Substantia nigra (tissue), 51 donors: ENCODE measurements at places on chromosomes 1 and 21.

DNA sequence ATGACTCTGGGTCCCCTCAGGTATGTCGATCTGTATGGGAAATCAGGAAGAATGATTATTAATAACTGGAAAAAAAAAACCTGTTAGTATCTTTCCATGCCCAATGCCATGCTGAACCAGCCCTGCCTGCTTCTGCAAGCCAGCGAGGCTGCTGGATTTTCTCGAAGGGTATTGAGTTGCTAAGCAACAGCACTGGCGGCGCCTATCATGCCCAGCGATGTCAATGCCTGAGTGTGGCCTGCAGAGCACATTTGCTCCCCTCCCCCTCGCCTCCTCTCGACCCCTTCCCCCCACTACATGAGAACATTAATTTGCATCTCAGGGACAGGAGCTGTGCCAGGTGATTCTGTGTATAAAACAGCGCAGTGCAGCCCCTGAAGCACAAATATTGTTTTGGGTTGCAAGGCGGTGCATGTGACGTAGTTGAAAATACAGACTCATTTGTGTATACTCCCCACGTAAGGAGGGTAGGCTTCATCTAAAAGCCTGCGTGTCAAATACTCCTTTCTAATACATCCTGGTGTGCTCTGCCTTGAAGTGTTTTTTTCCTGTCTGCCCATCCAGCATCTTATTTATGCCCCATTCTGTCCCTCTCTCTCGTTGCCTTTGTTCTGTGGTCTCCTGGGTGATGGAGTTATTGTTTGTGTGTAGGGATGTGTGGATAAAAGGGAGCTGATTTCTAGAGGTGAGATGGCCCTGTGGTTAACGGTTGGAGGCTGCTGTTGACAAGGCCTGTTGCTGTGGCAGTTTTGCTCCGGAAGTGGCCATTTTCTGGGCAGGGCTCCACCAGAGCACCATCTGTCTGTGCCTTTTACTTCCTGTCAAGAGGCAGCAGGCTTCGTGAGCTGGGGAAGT lies 32.7 kb upstream of the ATP5PO start:
- DNase-seq, result peak; percentile 10

- DNase-seq, result no peak
Measured at GRCh38 chr1:229410692-229411433, 23.0 kb downstream of the ACTA1 start.

DNA sequence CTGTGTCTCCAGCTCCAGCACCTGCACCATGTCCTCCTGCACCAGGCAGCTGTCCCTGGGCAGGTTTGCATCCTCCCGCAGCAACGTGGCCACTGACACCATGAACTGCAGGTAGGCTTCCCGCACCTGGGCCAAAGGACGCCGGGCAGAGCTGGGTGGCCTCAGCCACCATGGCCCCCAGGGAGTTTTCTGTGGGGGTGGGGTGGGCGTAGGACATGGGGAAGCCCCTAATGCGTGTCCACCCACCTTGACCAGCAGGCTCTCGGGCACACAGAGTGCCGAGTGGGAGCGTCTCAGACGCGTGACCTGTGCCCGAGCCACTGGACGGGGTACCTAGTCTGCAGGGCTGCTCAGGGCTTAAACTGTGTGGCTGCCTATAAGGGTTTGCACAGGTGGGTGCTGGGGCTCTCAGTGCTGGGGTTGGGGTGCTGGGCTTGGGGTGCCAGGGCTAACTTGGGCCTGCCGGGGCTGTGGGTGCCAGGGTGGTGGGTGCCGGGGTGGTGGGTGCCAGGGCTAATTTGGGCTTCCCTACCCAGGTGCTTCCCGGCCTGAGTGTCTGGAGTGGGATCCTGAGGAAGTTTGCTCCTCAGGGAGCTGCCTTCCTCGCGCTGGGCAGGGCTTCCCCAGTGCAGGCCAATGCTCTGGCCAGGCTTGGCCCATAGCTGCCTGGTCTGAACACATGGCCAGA lies 17.7 kb downstream of the PRXL2B start:
- no peak for DNase-seq

DNA sequence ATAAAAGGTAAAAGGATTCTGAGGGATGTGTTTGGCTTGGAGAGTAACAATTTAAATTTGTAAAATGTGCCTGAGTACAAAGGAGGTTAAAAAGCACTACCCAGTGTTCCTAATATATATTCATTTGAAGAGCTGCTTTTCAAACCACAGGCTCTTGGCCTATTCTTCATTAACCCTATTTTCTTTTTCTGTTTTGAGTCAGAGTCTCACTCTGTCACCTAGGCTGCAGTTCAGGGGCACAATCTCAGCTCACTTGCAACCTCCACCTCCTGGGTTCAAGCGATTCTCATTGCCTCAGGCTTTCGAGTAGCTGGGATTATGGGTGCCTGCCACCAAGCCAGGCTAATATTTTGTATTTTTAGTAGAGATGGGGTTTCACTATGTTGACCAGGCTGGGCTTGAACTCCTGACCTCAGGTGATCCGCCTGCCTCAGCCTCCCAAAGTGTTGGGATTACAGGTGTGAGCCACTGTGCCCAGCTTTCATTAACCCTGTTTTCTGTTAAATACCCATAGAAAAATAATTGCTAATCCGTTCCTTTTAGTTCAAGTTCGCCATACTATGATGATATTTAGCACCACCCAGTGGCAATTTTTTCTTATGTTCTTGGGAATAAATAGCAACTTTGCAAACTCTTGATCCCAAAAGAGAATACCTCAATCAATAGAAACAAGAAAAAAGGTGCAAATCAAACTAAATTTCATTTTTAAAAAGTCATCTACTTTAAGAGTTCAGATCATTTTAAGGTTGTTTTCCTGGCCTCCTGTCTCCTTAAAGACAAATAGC lies 30.5 kb downstream of the ZBTB8OS start:
- no peak for DNase-seq

- no peak for DNase-seq
Measured at GRCh38 chr21:34609244-34609932, 5.5 kb downstream of the RCAN1 start.

- DNase-seq, result no peak
Measured at GRCh38 chr1:48681476-48682305, 95.0 kb downstream of the BEND5 start.

GRCh38 chr21:45050345-45050796 lies 24.0 kb upstream of the ADARB1 start:
- DNase-seq, result no peak

GRCh38 chr1:111274653-111275052 lies 16.0 kb upstream of the CHIA start:
- DNase-seq, result no peak

DNA sequence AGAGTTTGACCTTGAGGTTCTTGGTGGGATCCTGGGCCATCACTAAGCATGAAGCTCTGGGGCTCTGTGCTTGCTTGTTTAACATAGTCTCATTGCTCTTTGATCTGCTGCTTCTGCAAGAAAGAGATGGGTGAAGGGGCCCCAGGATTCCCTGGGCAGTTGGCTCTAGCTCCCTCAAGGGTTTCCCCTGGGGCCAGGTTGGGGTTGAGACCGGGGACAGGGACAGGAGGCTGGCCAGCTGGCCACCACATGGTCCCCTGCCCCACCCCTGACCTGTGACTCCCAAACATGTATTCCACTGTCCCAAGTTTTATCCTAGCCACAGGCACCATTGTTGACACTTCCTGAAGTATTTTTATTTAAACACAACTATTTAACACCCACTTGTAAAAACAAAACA lies 69.5 kb downstream of the FHAD1 start:
- no peak for DNase-seq

GRCh38 chr1:33908324-33908956 lies 44.6 kb downstream of the HMGB4 start:
- DNase-seq, result peak; percentile 8

DNA sequence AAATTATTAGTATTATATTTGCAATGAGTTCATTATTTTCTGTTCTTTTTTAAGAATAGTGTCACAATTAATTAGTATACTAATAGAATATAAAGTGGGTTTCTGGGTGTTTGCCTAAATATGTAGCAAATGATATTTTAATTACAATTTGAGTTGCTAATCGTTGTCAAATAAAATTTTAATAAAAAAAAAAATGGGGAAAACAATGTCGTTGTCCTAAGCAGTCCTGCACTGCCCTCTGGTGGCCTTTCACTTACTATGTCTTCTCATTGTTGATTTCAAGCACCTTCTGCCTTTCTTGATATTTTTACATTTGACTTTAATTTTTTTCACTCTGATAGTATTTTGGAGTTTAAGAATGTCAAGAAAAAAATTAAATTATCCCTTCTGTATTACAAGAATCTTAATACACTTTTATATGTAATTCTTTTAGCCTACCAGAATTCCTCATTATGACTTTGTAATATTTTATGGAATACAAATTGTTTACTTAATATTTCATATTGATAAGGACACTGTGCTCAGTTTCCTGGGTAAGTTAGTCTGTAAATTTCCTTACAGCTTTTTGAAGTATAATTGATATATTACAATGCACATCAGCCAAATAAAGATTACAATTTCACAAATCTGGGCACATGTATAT lies 104.5 kb upstream of the FMN2 start:
- DNase-seq, result no peak

DNA sequence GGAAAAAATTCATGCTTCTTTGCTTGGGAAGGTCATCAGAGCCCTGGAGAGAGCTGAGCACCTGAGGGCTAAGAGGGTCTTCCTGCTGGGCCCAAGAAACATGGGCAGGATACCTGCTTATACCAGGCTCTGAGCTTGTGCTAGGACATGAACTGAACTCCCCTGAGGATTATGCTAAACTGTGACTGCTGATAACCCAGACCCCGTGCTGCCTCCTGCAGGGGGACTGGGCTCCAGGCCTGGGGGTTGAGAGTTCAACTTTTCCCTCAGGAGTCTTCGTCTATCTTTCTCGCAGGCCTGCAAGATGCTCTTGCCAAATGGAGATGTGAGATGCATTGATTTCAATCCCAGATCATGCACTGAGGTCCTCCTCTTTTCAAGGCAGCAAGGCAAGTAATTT lies 368.5 kb downstream of the HHAT start:
- DNase-seq, result no peak

GRCh38 chr1:240691909-240692705 lies 80.2 kb upstream of the GREM2 start:
- DNase-seq, result no peak

- no peak for DNase-seq
Measured at GRCh38 chr1:156112276-156113137, 2.0 kb upstream of the LMNA start.

GRCh38 chr1:200305806-200306205 lies 104.0 kb downstream of the ZNF281 start:
- DNase-seq, result no peak

- DNase-seq, result no peak
Measured at GRCh38 chr21:26835714-26836265, 9.4 kb downstream of the ADAMTS1 start.
